Activated CD4-positive, alpha-beta T cell treated with anti-CD3 and anti-CD28 coated beads, Interleukin-2, amount 50 U/mL, for 24 hours (primary cell): ENCODE measurements at places on chromosomes 7 and 10.

DNA sequence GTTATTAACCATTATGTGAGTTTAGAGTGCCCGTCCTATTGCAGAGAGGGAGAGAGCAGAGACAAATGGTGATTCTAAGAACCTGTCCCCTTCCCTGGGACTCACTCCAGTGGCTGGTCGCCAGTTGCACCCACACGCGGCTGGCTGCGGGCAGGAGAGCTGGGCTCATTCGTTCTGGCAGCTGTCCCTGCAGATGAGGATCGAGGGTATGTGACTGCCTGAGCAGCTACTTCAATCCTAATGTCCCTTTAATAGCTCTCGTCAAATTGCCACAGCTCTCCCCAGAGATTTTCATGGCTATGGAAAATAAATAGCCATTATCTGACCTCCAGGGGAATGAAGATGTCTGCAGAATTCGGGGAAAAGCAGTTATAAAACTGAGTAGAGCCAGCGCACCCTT, 41.6 kb downstream of the RBM28 start:
- DNase-seq, result no peak

- no peak for DNase-seq
Observed at GRCh38 chr10:114102256-114102655, 58.6 kb downstream of the ADRB1 start.

DNA sequence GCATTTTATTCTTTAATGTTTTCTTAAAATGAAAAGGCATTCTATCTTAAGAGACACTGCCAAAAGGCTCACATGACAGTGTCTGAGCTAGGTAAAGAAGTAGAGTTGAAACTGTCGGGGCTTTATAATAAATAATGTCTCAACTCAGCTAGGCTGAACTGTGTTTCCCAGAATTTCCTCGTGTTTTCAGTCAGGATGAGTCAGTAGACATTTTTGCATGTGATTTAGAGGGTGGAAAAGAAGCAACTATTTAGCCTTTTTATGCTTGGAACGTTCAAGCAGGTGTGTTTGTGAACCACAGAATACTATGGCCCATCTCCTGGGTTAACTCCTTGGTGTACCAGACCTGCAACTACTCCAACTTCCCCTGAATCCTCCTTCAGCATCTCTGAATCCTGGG, 23.4 kb upstream of the LIPA start:
- DNase-seq, result no peak

DNA sequence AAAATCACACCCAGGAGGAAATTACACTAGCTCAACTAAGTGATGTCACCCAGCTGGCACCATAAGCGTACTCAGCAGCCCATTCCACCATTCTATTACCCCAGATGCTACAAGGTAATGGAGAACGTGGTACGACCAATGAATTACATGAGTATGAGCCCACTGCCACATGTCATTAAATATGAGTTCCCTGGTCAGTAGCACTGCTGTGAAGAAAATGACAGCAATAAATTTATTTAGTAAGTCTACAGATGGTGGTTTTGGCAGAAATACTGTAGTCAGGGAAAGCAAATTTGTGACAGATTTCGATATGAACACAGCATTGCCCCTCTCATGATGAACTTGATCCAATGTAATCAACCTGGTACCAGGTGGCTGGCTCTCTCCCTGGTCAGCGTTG, 154.2 kb downstream of the VWC2 start:
- DNase-seq, result no peak

- DNase-seq, result no peak
Observed at GRCh38 chr10:102457591-102458150, 6.3 kb upstream of the C10orf95 start.

GRCh38 chr10:58827381-58827780, 314.7 kb downstream of the BICC1 start:
- no peak for DNase-seq

GRCh38 chr10:127196282-127197153, at the start of gene INSYN2A:
INSYN2A (minus strand) TSS chr10:127196591; CDS start chr10:127176395, 20,196 bp downstream.
- DNase-seq, result no peak

GRCh38 chr10:13920031-13920430, 333.3 kb downstream of the PRPF18 start:
- no peak for DNase-seq

GRCh38 chr7:108285003-108285368, 154.8 kb upstream of the LAMB4 start:
- DNase-seq, result no peak

- no peak for DNase-seq
Observed at GRCh38 chr10:129191797-129192196, 275.2 kb upstream of the MGMT start.

GRCh38 chr10:88089498-88089897, 226.1 kb downstream of the PTEN start:
- no peak for DNase-seq

GRCh38 chr10:126499744-126500143, 111.5 kb upstream of the ADAM12 start:
- DNase-seq, result no peak

GRCh38 chr7:115096262-115096661, 174.4 kb downstream of the MDFIC start:
- DNase-seq, result no peak

GRCh38 chr7:139494835-139495579, 11.5 kb upstream of the KLRG2 start:
- no peak for DNase-seq

GRCh38 chr10:116385994-116386809, 41.4 kb upstream of the PNLIPRP3 start:
- no peak for DNase-seq

GRCh38 chr7:100155553-100156317, 2.8 kb downstream of the TRAPPC14 start:
- DNase-seq, result no peak

DNA sequence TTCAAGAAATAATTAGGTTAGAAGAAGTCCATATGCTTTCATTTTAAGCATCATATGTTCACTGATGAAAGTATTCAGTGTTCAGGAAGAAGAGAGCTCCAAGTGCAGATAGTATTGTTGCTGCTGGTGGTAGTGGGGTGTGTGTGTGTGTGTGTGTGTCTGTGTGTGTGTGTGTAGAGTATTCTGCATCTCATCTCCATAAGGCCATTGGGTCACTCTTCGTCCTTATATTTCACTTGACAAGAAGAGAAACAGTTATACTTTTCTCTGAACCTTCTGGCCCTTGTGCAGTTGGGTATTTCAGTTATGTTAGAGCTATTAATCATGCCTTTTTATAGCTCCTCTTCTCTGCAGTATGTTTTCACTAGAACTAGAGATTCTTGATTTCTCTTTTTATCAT, 26.2 kb downstream of the ADAM22 start:
- DNase-seq, result no peak

GRCh38 chr10:19638182-19638895, 177.9 kb upstream of the PLXDC2 start:
- no peak for DNase-seq

DNA sequence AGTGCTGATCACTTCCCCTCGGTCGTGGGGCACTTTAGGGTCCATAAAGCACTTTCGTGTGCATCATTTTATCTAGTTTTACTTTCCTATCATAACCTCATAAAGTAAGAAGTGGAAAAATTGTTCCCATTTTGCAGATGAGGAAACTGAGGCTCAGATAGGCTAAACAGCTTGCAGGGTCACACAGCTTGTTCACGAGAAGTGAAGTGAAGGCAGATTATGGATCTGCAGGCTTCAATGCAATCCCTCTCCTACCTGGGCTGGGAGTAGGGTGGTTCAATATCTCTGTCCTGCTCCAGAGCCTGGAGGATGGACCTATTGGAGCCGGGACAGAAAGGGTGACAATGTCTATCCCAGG, 10.8 kb upstream of the ZNF467 start:
- no peak for DNase-seq
